Activated CD8-positive, alpha-beta T cell treated with anti-CD3 and anti-CD28 coated beads for 36 hours (primary cell): ENCODE measurements at places on chromosomes 5 and 9. TPM values are rescaled to one million over a fixed set of nuclear protein-coding genes. Genes with fewer than 3 reads are reported as not detected.
A peak's percentile ranks its signal among the peaks of the same experiment; 100 is the strongest.

FAM153A gene
- total RNA-seq: 56.9 TPM

PRR16 gene
- total RNA-seq: not detected

SPINK5 gene
- not detected for total RNA-seq

PKD2L2 gene
- not detected for total RNA-seq

MAMDC4 gene
- 18.5 TPM for total RNA-seq

ZBED3 gene
- 6.8 TPM for total RNA-seq

FOXD4 gene
- total RNA-seq: not detected

FCN2 gene
- total RNA-seq: not detected

GRCh38 chr9:34375901-34376595 is 650 bp downstream of the MYORG start:
- DNase-seq: peak; percentile 75
- H3K36me3 ChIP-seq: peaks cover 14% of the 10 kb centered on the region
- no peaks in the 10 kb centered on the region for H3K27me3 ChIP-seq
- peak overlapping the region; percentile 82 for H3K27ac ChIP-seq

- no peaks in the 10 kb centered on the region for H3K4me1 ChIP-seq
- DNase-seq: peak; percentile 90
- H3K27ac ChIP-seq: no peak overlapping the region
- no peaks in the 10 kb centered on the region for H3K36me3 ChIP-seq
- peaks cover 30% of the 10 kb centered on the region for H3K27me3 ChIP-seq
These were observed 58.4 kb upstream of the PHF24 start for GRCh38 chr9:34899535-34900158.

- H3K36me3 ChIP-seq: no peaks in the 10 kb centered on the region
- H3K27me3 ChIP-seq: peaks cover 3% of the 10 kb centered on the region
- H3K27ac ChIP-seq: no peak overlapping the region
- no peak for DNase-seq
These were observed 10.5 kb downstream of the CSF1R start for GRCh38 chr5:150075806-150076205.

- peaks cover 10% of the 10 kb centered on the region for H3K27me3 ChIP-seq
- H3K4me1 ChIP-seq: peaks cover 2% of the 10 kb centered on the region
These were observed 151.8 kb upstream of the VLDLR start for GRCh38 chr9:2469681-2470221.

DNA sequence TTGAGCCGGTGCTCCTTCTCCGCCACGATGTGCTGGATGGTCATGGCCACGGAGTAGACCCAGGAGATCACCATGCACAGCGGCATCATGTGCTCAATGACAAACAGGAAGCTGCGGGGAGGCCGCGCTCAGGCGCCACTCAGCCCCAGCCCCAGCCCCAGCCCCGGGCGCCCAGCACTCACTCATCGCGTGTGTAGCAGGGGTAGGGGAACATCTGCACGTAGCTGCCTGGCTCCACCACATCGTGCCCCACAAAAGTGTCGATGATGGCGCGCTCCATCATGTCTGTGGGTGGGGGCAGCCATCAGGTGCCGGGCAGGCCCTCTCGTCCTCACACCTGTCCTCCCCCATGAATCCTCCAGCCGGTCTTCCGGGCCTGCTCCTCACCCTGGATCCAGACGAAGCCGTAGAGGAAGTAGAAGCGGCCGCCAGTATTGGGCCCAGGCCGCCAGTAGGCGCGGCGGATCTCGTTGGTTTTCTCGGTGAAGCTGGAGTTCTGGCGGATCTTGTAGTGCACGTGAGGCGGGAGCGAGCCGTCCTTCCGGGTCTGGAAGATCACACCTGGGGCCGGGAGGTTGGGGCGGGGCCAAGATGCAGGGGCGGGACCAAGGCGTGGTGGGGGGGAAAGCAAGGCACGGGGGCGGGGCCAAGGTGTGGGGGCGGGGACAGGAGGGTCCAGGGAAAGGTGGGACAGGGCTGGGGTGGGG is 10.1 kb downstream of the ABCA2 start:
- H3K4me1 ChIP-seq: no peaks in the 10 kb centered on the region
- H3K27me3 ChIP-seq: no peaks in the 10 kb centered on the region
- DNase-seq: no peak
- H3K27ac ChIP-seq: no peak overlapping the region
- no peak overlapping the region for H3K4me3 ChIP-seq

DNA sequence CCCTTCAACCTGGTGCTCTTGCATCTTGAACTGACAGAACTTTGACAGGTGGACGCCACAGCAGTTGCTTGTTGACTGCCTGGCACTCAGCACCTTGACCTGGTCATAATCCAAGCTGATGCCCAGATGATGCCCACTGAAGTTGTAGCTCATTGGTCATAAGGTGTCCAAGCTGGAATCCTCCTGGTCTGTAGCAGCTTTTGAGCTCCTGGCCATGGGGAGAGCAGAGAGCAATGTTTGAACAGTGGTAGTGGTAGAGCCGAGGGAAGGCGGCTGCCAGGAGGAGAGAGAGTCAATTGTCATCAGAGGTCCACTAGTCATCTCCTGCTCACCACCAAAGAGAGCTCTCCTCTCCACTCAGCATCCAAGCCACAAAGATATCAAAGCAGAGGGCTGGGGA is 23.3 kb downstream of the CSF2 start:
- DNase-seq: no peak
- H3K27ac ChIP-seq: peak overlapping the region; percentile 64
- H3K36me3 ChIP-seq: peaks cover 8% of the 10 kb centered on the region
- peaks cover 73% of the 10 kb centered on the region for H3K4me1 ChIP-seq
- no peaks in the 10 kb centered on the region for H3K27me3 ChIP-seq
- no peak overlapping the region for H3K4me3 ChIP-seq

DNA sequence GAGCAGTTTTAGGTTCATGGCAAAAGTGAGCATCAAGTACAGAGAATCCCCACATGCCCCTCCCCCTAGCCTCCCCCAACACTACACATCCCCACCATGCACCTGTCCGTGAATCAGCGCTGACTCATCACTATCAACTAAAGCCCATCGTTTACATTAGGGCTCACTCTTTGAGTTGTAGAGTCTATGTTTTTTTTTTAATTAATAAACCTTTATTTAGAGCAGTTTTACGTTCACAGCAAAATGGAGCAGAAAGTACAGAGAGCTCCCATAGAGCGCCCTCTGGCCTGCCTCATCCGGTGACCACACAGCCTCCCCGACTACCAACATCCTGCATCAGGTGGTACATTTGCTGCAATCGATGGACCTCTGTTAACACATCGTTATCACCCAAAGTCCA is 47.9 kb upstream of the UNC5A start:
- no peak overlapping the region for H3K4me3 ChIP-seq
- peaks cover 3% of the 10 kb centered on the region for H3K4me1 ChIP-seq
- peak; percentile 16 for DNase-seq
- no peaks in the 10 kb centered on the region for H3K36me3 ChIP-seq
- peaks cover 18% of the 10 kb centered on the region for H3K27me3 ChIP-seq
- no peak overlapping the region for H3K27ac ChIP-seq

DNA sequence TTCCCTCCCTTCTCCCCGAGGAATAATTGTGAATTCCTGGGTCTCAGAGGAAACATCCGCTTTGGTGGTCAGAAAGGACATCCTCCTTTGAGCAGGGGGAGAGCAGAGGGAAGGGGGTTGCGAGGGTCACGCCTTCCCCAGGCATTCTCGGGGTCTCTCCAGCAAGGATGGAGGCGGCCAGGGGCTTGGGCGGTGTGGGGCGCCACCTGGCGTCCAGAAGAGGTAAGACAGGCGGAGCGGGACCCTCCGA is 129.1 kb downstream of the KCNIP1 start:
- H3K36me3 ChIP-seq: no peaks in the 10 kb centered on the region
- peaks cover 16% of the 10 kb centered on the region for H3K4me1 ChIP-seq
- DNase-seq: peak; percentile 68
- no peak overlapping the region for H3K27ac ChIP-seq
- H3K27me3 ChIP-seq: peaks cover 6% of the 10 kb centered on the region

GRCh38 chr9:127983847-127984289 is 3.1 kb upstream of the EEIG1 start:
- H3K4me1 ChIP-seq: peaks cover 32% of the 10 kb centered on the region
- peaks cover 13% of the 10 kb centered on the region for H3K36me3 ChIP-seq
- H3K27me3 ChIP-seq: no peaks in the 10 kb centered on the region
- peak overlapping the region; percentile 82 for H3K27ac ChIP-seq

GRCh38 chr5:119435436-119436132 is 16.7 kb upstream of the HSD17B4 start:
- H3K4me3 ChIP-seq: no peak overlapping the region
- H3K27ac ChIP-seq: no peak overlapping the region
- peak; percentile 89 for DNase-seq
- H3K27me3 ChIP-seq: peaks cover 4% of the 10 kb centered on the region

- DNase-seq: no peak
- no peak overlapping the region for H3K27ac ChIP-seq
- H3K4me3 ChIP-seq: no peak overlapping the region
- H3K36me3 ChIP-seq: no peaks in the 10 kb centered on the region
These were observed 10.4 kb upstream of the CRB2 start for GRCh38 chr9:123345567-123345955.

- peaks cover 9% of the 10 kb centered on the region for H3K4me1 ChIP-seq
- no peak for DNase-seq
- peaks cover 16% of the 10 kb centered on the region for H3K36me3 ChIP-seq
- no peaks in the 10 kb centered on the region for H3K27me3 ChIP-seq
These were observed 5.2 kb downstream of the UCK1 start for GRCh38 chr9:131525643-131526565.

DNA sequence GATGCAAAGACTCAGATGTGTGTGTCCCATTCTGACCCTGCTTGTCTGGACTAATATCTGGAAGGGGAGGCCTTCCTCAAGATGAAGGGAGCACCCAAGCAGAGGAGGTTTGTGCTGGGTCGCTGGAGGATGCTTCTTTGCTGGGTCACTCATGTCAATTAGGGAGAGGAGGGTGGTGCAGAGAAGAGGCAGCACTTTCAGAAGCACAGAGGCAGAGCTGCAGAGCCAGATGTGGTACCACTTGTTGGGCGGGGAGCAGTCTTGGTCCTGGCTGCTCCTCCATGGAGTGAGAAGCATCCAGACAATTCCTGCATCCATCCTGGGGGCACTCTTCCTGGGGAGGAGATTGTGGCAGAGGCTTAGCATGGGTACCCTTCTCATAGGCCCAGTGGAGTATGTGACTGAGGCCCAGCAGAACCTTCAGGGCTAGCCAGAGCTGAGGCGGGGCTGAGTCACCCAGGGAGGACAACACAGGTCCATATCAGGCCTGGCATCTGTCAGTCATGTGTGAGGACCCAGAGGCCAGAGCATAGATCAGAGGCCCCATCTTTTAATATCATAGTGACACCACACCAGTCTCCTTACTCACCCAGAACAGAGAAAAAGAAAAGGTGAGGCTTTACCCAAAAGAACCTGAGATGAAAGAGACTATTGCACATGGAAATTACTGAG is 59.8 kb downstream of the TNFSF15 start:
- H3K4me3 ChIP-seq: no peak overlapping the region
- peaks cover 11% of the 10 kb centered on the region for H3K4me1 ChIP-seq
- peak; percentile 35 for DNase-seq
- no peaks in the 10 kb centered on the region for H3K27me3 ChIP-seq
- H3K27ac ChIP-seq: peak overlapping the region; percentile 7
- H3K36me3 ChIP-seq: peaks cover 2% of the 10 kb centered on the region

DNA sequence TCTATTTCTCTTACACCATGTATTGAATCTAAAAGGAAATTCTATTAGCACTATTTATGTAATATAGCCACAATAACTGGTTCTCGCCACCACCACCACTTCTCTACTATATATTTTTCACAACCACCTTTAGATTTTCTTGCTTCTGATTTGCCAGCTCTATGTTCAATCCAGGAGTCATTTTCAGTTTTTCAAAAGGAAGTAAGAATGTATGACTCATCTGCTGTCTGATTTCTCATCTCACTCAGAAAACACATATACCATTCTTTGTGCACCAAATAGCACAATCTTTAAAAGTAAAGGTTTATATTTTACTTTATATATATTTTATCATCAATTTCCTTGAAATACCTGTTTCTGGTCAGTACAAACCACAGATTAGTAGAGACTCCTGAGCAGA is 1127.5 kb downstream of the TAF11L14 start:
- H3K36me3 ChIP-seq: no peaks in the 10 kb centered on the region
- H3K27me3 ChIP-seq: peaks cover 1% of the 10 kb centered on the region

GRCh38 chr9:32738501-32739172 is 44.7 kb upstream of the TMEM215 start:
- no peaks in the 10 kb centered on the region for H3K36me3 ChIP-seq
- H3K4me3 ChIP-seq: no peak overlapping the region
- no peak overlapping the region for H3K27ac ChIP-seq
- peak; percentile 13 for DNase-seq
- no peaks in the 10 kb centered on the region for H3K4me1 ChIP-seq

GRCh38 chr9:121860213-121860612 is 208.8 kb downstream of the DAB2IP start:
- H3K4me3 ChIP-seq: no peak overlapping the region
- H3K36me3 ChIP-seq: no peaks in the 10 kb centered on the region

GRCh38 chr5:97531549-97531948 is 348.5 kb upstream of the RIOK2 start:
- H3K4me3 ChIP-seq: no peak overlapping the region
- H3K27ac ChIP-seq: no peak overlapping the region
- no peak for DNase-seq
- H3K27me3 ChIP-seq: no peaks in the 10 kb centered on the region

GRCh38 chr5:158224253-158224652 is 365.3 kb upstream of the CLINT1 start:
- no peaks in the 10 kb centered on the region for H3K36me3 ChIP-seq
- no peak for DNase-seq
- peaks cover 2% of the 10 kb centered on the region for H3K27me3 ChIP-seq
- no peaks in the 10 kb centered on the region for H3K4me1 ChIP-seq
- no peak overlapping the region for H3K4me3 ChIP-seq

DNA sequence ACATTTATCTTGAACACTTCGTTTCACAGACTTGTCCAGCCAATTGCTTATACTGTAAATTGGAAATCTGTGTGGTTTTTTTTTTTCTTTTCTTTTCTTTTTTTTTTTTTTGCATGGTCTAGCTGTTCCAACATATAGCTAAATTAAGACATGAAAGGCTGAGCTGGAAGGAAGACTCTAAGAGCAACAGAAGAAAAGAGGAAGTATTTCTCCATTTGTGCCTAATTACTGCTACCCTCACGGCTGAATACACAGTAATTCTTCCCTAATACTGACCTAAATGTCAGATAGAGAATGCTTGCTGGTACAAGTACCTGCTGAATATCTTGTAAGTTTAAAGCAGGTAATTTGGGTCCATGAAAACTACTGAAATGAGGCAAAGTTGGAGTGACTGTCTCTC is 11.0 kb upstream of the HAPLN1 start:
- H3K27me3 ChIP-seq: peaks cover 9% of the 10 kb centered on the region
- H3K36me3 ChIP-seq: no peaks in the 10 kb centered on the region
- H3K4me1 ChIP-seq: no peaks in the 10 kb centered on the region
- H3K4me3 ChIP-seq: no peak overlapping the region
- no peak for DNase-seq

GRCh38 chr9:109253637-109254284 is 67.1 kb downstream of the EPB41L4B start:
- no peaks in the 10 kb centered on the region for H3K4me1 ChIP-seq
- H3K4me3 ChIP-seq: no peak overlapping the region
- H3K36me3 ChIP-seq: no peaks in the 10 kb centered on the region
- no peaks in the 10 kb centered on the region for H3K27me3 ChIP-seq
- H3K27ac ChIP-seq: no peak overlapping the region

- peaks cover 6% of the 10 kb centered on the region for H3K27me3 ChIP-seq
- no peak overlapping the region for H3K4me3 ChIP-seq
- no peaks in the 10 kb centered on the region for H3K36me3 ChIP-seq
- no peaks in the 10 kb centered on the region for H3K4me1 ChIP-seq
These were observed 106.8 kb upstream of the GPBP1 start for GRCh38 chr5:57066924-57067596.
